Vagina (tissue), 2 donors: ENCODE measurements at places on chromosomes 7 and 10.

GRCh38 chr10:10397906-10398305 lies 619.8 kb upstream of the CELF2 start:
- no peak overlapping the region for H3K4me3 ChIP-seq
- no peaks in the 10 kb centered on the region for H3K4me1 ChIP-seq

DNA sequence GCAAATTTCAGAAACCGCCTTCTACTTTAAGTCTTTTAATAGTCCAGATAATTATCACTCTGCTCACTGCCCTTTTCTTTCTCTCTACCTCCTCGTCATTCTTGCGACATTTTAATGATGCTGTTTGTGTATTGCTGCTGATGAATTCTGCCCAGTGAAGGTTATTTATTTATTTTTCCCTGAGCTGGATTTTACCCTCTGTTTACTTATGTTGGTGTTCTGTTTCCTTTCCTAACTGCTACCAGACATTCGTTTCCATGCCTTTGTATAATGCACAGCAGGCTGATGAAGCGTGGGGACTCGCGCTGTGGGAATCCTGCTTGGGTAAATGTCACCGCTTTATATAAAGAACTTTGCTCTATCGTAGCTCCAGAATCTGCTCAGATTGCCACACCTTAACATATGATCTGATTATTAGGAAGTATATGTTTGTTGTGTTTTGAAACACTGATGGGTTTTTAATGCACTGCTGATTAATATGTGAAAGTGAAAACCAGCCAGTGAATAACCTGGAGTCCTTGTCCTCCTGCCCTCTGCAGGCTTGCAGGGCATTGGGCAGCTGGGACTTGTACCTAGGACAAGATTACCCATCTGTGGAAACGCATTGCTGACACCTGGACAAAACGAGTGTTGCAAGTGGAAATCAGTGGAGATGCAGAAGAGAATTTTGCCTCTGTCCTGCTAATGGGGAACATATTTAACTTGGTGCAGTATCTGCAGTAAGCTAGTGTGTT lies 291.5 kb downstream of the SDK1 start:
- no peak overlapping the region for H3K27ac ChIP-seq
- DNase-seq = no peak
- no peak overlapping the region for H3K4me3 ChIP-seq

DNA sequence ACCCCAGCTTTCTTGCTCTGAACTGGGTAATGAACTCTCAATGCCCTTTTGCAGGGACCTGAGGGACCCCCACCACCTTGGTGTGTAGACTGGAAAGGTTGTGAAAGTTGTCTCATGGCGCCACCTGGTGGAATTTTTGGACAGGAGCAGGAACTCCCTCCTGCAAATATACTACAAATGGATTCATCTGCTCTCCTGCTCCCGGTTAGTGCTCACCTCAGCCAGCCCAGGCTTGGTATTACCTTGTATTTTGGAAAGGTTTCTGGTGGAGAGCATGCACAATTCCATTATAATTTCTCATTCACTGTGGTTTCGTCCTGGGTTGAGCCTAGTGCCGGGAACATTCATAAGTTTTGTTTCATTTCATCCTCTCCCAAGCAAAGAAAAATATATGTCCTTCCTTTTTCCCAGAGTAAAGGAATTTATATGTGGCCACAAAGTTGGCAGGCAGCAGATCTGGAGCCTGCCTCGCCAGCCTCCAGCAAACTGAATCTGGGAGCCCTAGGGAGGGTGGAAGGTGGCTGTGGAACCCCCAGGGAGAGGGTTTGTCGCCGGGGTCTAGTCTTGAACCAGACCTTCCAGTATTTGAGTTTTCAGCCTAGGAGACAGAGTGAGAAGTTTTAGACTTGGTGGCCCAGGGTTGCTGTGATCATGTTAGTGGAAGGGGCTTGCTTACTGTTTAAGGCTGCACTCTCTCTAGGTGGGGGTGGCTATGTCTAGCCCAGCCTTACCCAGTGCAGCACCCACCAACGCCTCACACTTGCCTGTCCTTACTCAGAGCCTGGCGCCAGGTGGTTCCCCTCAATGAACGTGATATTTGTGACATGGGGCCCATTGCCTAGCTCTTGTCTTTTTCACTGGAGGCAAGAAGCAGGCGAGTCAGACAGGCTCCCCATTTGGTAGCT lies 9.5 kb downstream of the FAM241B start:
- no peak for DNase-seq
- H3K4me1 ChIP-seq = peaks cover 9% of the 10 kb centered on the region
- no peaks in the 10 kb centered on the region for H3K27me3 ChIP-seq
- H3K4me3 ChIP-seq = no peak overlapping the region
- no peaks in the 10 kb centered on the region for H3K36me3 ChIP-seq

DNA sequence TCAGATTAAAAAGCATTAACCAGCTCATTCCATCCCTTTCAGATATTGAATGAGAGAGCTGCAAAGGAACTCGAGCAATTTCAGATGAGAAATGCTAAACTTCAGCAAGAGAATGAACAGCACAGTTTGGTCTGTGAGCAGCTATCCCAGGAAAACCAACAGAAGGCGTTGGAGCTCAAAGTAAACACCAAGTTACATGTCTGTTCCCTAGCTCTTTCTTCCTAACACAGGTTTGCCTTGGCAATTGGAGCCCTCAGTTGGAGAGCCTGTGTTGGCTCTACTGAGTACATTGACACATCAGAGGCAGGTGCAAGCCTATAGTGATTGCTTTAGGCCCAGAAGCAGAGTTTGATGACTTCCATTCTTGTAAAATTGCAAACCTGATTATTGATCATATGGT lies 14.7 kb downstream of the CFAP58 start:
- DNase-seq = no peak
- no peak overlapping the region for H3K4me3 ChIP-seq

DNA sequence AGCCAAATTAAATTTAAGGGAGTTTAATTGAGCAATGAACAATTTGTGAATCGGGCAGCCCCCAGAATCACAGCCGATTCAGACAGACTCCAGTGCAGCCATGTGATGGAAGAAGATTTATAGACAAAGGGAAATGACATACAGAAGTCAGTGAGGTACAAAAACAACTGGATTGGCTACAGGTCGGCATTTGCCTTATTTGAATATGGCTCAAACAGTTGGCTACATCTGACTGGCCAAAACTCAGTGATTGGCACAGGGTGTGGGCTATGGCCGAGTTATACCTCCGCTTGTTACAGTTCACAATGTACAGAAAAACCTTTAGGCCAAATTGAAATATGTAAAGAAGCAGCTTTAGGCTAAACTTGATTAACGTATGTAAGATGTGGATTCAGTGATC lies 30.8 kb upstream of the EIF4H start:
- no peaks in the 10 kb centered on the region for H3K36me3 ChIP-seq
- no peaks in the 10 kb centered on the region for H3K27me3 ChIP-seq

DNA sequence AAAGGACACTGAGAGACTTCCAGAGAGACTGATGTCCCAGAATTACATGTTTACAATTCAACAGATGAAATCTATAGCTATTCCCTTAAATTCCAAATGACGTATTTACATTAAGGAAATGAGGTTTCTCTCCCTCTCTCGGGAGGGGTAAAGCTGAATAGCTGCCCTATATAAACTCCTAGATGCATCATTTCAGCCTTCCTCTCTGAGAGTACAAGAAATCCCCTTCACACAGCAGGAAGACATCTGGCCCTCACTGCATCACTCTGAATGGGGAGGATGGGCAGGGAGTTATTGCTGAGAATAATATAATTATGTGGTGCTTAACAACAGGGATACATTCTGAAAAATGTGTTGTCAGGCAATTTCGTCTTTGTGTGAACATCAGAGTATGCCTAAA lies 11.0 kb downstream of the POT1 start:
- H3K27me3 ChIP-seq = no peaks in the 10 kb centered on the region
- H3K27ac ChIP-seq = no peak overlapping the region
- H3K4me3 ChIP-seq = no peak overlapping the region
- peaks cover 4% of the 10 kb centered on the region for H3K4me1 ChIP-seq
- H3K36me3 ChIP-seq = peaks cover 4% of the 10 kb centered on the region

GRCh38 chr7:141387521-141388217 lies 163.5 kb upstream of the AGK start:
- no peaks in the 10 kb centered on the region for H3K4me1 ChIP-seq
- no peaks in the 10 kb centered on the region for H3K27me3 ChIP-seq
- H3K36me3 ChIP-seq = no peaks in the 10 kb centered on the region
- no peak for DNase-seq
- H3K27ac ChIP-seq = no peak overlapping the region
- H3K4me3 ChIP-seq = no peak overlapping the region

DNA sequence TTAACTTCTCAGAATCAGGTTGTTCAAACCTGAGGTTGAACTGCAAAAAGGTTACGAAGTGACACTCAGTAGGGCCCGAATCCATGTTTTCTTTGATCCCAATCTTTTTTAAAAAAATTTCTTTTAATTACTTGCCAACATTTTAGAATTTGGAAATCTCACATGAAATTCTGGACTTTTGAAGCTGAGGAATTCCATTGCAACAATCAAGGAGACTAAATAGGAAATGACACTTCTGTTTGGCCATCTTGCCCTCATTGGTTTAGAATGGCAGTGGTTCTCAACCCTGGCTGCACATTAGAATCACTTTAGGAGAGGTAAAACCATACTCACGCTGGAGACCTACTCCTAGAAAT lies 471 bp upstream of the TOMM7 start:
- no peaks in the 10 kb centered on the region for H3K36me3 ChIP-seq
- peak overlapping the region; percentile 93 for H3K27ac ChIP-seq
- H3K27me3 ChIP-seq = no peaks in the 10 kb centered on the region
- no peak for DNase-seq

- H3K27ac ChIP-seq = no peak overlapping the region
- no peaks in the 10 kb centered on the region for H3K27me3 ChIP-seq
These were observed 92.1 kb upstream of the STRIP2 start for GRCh38 chr7:129341816-129342806.

DNA sequence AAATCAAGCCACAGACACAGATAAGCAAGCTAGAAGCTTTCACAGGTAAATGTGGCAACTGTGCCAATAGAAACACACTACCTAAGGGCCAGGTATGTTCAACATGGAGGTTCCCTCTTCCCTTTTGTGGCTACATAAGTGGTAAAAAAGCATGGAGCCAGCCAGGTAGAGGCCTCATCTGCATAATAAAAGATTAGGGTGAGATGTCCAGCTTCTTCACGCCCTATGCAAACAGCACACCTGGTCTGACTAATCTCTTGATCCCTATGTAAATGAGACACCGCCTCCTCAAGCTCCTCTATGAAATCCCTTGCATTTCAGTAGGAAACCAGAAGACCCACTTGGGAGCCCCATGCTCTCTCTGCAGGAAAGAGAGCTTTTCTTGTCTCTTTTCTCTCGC lies 282.2 kb downstream of the NEBL start:
- no peak overlapping the region for H3K27ac ChIP-seq
- H3K4me1 ChIP-seq = no peaks in the 10 kb centered on the region

DNA sequence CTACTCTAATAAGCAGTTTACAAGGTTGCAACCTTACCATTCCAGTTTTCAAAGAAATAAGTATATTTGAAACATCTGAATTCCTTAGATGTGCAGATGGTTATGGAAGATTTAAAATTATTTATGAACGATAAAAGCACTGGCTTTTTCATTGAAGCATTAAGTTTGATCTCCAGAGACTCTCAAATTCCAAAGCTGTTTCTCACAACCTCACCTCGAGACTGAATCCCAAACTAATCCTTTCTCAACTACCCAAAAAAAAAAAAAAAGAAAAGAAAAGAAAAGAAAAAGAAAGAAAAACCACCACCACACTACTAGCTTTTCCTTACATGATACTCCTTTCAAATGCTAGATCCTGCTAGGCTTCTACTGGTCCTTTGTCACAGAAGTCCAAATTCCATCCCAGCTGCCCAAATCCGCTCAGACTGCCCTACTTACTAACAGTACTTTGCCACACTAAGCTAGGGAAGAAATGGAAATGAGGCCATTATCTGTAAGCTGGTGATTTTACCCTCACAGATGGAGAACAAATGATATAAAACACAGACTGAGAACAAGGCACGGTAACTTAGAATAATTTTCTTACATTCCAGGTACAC lies 100.6 kb upstream of the CDK1 start:
- no peaks in the 10 kb centered on the region for H3K27me3 ChIP-seq
- no peaks in the 10 kb centered on the region for H3K4me1 ChIP-seq
- H3K4me3 ChIP-seq = no peak overlapping the region
- H3K36me3 ChIP-seq = no peaks in the 10 kb centered on the region
- no peak overlapping the region for H3K27ac ChIP-seq
- no peak for DNase-seq

GRCh38 chr7:50714857-50715256 lies 67.8 kb downstream of the GRB10 start:
- no peak for DNase-seq
- H3K4me3 ChIP-seq = no peak overlapping the region
- no peak overlapping the region for H3K27ac ChIP-seq
- H3K27me3 ChIP-seq = no peaks in the 10 kb centered on the region
- H3K36me3 ChIP-seq = no peaks in the 10 kb centered on the region

- H3K27ac ChIP-seq = peak overlapping the region; percentile 90
- peaks cover 18% of the 10 kb centered on the region for H3K4me1 ChIP-seq
- DNase-seq = no peak
- H3K27me3 ChIP-seq = no peaks in the 10 kb centered on the region
These were observed 931 bp downstream of the PAPSS2 start for GRCh38 chr10:87660484-87661133.

- no peaks in the 10 kb centered on the region for H3K27me3 ChIP-seq
- peaks cover 22% of the 10 kb centered on the region for H3K4me1 ChIP-seq
- peak overlapping the region; percentile 84 for H3K27ac ChIP-seq
- no peaks in the 10 kb centered on the region for H3K36me3 ChIP-seq
These were observed 30.7 kb upstream of the EPC1 start for GRCh38 chr10:32377458-32378259.

- no peak overlapping the region for H3K27ac ChIP-seq
- H3K36me3 ChIP-seq = peaks cover 23% of the 10 kb centered on the region
- H3K4me3 ChIP-seq = no peak overlapping the region
These were observed 11.1 kb downstream of the STK17A start for GRCh38 chr7:43594020-43594419.

GRCh38 chr10:23371073-23371472 lies 26.5 kb upstream of the C10orf67 start:
- no peaks in the 10 kb centered on the region for H3K27me3 ChIP-seq
- no peaks in the 10 kb centered on the region for H3K36me3 ChIP-seq
- no peak for DNase-seq
- H3K4me3 ChIP-seq = no peak overlapping the region
- H3K27ac ChIP-seq = no peak overlapping the region
- H3K4me1 ChIP-seq = no peaks in the 10 kb centered on the region

DNA sequence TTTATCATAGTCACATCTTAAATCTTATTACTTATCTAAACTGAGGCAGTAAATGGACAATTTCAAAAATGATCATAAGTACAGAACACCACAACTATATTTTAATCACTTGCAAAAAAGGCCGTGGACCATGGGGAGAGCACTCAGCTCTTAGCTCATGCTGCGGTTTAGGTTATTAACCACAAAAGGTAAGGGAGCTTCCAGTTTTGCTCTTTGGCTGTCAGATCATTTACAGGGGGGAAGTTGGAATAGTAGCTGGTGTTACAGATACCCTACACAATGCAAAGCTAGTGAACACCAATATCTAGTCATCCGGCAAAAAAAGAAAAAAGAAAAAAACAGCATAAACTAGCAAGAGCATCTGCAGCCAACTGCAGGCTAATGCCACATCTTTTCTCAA lies 147.0 kb downstream of the BBS9 start:
- DNase-seq = no peak
- H3K4me3 ChIP-seq = no peak overlapping the region
- no peaks in the 10 kb centered on the region for H3K4me1 ChIP-seq
- H3K27me3 ChIP-seq = no peaks in the 10 kb centered on the region
- no peak overlapping the region for H3K27ac ChIP-seq

GRCh38 chr7:10888861-10889260 lies 84.8 kb upstream of the PHF14 start:
- DNase-seq = no peak
- H3K4me1 ChIP-seq = no peaks in the 10 kb centered on the region
- no peaks in the 10 kb centered on the region for H3K27me3 ChIP-seq

GRCh38 chr7:20754001-20754400 lies 32.7 kb downstream of the SP8 start:
- no peak overlapping the region for H3K27ac ChIP-seq
- H3K36me3 ChIP-seq = no peaks in the 10 kb centered on the region
- no peaks in the 10 kb centered on the region for H3K4me1 ChIP-seq
- no peak overlapping the region for H3K4me3 ChIP-seq
- H3K27me3 ChIP-seq = no peaks in the 10 kb centered on the region
